PC-3 (cell line): ENCODE measurements at places on chromosomes 16 and 17. TPM values are rescaled to one million over a fixed set of nuclear protein-coding genes. Genes with fewer than 3 reads are reported as not detected.

SPNS3 gene
- total RNA-seq = 0.69 and 2.6 TPM in 2 replicates

TPSD1 gene
- not detected in 2 replicates for total RNA-seq

HOXB6 gene
- total RNA-seq = 9.5 and 11.3 TPM in 2 replicates

SLFN11 gene
- 7.5 and 13.9 TPM in 2 replicates for total RNA-seq

NHERF2 gene
- 145 and 160 TPM in 2 replicates for total RNA-seq

SLC7A5 gene
- total RNA-seq = 93.2 and 118 TPM in 2 replicates

- peaks cover 12% of the 10 kb centered on the region for H3K4me1 ChIP-seq
- no peak overlapping the region for H3K4me3 ChIP-seq
- H3K27ac ChIP-seq = no peak overlapping the region
- H3K36me3 ChIP-seq = peaks cover 53% of the 10 kb centered on the region
These were observed 4.0 kb downstream of the SLC35B1 start for GRCh38 chr17:49703557-49704277.

DNA sequence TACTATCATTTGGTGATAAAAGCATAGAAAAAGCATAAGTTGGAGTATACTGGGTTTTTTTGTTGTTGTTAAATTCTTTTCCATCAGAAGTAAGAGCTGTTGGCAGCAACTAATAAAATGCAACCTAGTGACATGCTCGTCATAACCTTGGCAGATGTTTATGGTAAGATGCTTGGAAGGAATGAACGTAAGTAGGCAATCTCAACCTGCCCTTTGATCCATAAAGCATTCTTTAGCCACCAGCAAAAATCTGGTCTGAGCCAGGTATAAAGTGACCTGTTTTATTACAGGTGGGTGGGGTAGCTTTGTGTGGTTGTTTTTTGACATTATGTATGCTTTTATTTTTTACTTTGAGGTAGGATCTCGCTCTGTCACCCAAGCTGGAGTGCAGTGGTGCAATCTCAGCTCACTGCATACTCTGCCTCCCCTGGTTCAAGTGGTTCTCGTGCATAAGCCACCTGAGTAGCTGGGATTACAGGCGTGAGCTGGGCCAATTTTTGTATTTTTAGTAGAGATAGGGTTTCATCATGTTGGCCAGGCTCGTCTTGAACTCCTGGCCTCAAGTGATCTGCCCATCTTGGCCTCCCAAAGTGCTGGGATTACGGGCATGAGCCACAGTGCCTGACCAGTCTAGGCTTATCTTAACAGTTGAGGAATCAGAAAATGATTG is 22.0 kb downstream of the WSB1 start:
- no peak for DNase-seq
- no peaks in the 10 kb centered on the region for H3K4me1 ChIP-seq
- no peaks in the 10 kb centered on the region for H3K27me3 ChIP-seq
- H3K27ac ChIP-seq = no peak overlapping the region
- H3K4me3 ChIP-seq = no peak overlapping the region
- H3K36me3 ChIP-seq = peaks cover 32% of the 10 kb centered on the region

GRCh38 chr17:77327181-77327565 is 186.4 kb downstream of the SEC14L1 start:
- H3K4me3 ChIP-seq = no peak overlapping the region
- no peak for DNase-seq
- H3K27ac ChIP-seq = no peak overlapping the region
- peaks cover 8% of the 10 kb centered on the region; the same call in 1 of the 2 replicates for H3K36me3 ChIP-seq
- H3K4me1 ChIP-seq = peaks cover 52% of the 10 kb centered on the region
